NCI-H526 (cell line): ENCODE measurements at places on chromosomes 6 and 20.

DNA sequence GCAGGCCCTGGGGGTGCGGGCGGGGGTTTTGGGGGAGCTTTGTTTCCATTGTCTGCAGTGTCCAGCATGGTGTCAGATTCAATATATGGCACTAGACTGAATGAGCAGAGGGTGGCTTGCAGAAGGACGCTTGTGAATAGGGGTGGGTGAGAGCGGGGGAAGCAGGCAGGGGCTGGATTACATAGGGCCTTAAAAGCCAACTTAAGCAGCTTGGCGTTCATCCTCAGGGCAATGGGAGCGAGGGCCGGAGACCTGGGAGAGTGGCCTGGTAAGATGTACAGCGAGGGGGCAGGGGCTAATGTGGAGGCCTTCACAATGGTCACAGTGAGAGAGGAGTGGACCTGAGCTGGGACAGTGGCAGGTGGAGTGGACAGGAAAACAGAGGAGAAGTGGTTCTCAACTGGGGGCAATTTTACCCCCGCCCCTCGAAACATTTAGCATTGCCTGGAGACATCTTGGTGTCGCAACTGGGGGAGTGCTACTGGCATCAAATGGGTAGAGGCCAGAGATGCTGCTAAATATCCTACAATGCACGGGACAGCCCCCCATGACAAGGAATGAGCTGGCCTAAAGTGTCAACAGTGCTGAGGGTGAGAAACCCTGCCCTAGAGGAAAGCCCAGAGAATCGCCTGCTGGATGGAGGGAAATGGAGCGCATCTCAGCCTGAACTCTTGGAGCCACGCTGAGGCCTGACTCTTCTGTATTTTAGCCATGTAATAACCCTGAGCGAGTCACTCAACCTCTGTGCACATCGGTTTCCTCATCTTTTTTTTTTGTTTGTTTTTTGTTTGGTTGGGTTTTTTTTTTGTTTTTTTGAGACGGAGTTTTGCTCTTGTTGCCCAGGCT is 15.1 kb upstream of the BAK1 start:
- DNase-seq = no peak

DNA sequence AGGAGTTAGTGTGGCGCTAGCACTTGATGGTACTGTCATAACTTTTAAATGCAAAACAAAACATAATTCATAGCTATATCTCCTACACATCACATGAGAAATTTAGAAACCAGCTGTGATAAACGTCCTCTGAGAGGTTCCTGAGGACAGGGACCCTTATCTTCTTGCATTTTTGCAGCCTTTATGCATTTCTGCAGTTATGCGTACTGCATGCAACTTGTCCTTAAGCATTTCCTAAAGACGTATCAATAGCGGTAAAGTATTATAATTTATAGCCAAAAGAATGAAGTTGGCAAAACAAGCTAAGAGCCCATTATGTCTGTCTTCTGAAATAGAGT is 1.7 kb downstream of the NAPB start:
- DNase-seq = no peak

DNA sequence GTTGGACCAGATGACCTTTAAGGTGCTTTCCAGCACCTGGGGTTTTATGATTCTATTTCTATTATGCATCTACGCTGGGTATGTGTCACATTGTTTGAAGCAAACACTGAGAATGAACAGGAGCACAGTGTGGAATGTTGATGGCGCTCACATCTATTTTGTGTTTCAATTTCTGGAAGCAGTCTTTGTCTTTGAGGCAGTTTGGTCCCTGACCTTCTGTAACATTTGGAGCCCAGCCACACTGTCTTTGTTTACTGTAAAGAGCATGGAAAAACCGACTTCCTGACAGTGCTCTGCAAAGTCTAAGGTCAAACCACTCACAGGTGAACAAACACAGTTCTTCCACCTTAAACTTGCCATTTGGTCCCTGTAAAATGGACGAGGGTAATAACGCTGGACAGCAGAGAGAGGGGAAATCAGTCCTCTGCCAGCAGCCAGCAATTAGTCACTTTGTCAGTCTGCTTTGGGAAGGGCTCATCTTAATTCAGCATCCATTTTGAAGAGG is 155.5 kb downstream of the PRL start:
- DNase-seq = no peak

GRCh38 chr6:154239392-154239791 is 117.2 kb downstream of the IPCEF1 start:
- no peak for DNase-seq

DNA sequence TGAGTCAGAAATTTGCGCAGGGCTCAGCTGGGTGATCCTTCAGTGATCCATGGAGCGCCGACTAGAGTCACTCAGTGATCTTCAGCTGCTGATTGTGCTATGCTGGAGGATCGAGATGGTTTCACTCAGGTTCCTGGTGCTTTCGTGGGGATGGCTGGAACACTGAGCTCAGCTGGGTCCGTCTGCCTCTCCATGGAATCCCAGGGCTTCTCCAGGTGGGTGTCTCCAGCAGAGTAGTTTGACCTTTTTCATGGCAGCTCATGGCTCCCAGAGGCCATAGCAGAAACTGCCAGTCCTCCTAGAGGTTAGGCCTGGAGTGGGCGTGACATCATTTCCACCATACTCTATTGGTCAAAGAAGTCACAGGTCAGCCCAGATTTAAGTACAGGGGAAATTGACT is 88.8 kb upstream of the SIRPA start:
- no peak for DNase-seq

DNA sequence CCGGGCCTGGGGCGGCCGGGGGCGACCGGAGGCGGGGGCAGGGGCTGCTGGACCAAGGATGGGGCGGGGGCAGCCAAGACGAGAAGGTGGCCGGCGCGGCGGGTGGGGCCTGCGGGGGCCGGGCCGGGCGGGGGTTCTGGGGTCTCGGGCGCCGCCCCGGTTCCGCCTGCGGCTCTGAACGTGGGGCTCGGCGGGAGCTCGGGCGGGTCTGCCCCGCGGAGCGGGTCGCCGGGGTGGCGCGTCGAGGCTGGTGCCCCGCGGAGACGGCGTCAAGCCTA is 204 bp downstream of the ADRM1 start:
- DNase-seq = no peak

DNA sequence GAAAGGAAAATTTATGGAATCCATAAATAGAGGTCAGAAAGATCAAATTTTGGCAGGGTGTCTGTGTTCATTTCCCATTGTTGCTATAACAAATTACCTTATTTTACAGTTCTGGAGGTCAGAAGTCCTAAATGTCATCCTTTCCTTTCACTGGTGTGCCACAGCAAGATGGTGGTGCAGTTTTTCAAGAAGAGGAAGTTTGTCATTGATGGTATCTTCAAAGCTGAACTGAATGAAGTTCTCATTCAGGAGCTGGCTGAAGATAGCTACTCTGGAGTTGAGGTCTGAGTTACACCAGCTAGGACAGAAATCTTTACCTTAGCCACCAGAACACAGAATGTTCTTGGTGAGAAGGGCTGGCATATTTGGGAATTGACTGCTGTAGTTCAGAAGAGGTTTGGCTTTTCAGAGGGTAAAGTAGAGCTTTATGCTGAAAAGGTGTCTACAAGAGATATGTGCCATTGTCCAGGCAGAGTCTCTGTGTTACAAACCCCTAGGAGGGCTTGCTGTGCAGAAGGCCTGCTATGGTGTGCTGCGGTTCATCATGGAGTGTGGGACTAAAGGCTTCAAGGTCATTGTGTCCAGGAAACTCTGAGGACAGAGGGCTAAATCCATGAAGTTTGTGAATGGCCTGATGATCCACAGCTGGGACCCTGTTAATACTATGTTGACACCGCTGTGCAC is 7.2 kb upstream of the CCNC start:
- no peak for DNase-seq

- DNase-seq = no peak
Observed at GRCh38 chr20:59308493-59309201, 8.2 kb downstream of the EDN3 start.

DNA sequence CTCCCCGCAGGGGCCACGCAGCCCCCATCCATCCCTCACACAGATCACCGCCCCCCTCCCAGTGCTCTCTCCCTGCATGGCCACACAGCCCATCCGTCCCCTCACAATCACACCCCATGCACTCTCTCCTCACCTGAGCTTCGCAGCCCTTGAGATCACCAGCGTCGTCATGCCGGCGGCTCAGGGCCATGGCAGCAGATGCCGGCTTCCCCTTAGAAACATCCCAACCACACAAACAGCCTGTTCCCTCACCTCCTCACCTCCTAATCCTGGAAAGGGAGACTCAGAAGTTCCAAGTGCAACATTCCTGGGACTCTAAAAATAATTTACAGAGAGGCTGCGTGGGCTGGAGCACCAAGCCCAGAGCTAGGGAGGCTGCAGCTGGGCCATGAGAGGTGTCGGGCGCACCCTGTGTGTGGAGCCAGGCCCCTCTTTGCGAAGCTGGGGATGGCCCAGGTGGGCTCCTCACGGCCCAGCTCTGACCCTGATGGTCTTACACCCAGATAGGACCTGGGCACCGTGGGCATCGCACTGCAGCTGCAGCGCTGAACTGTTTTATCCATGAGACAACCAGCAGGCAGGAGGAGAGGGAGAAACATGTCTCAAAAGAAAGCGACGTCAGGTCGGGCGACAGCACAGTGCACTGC is 125.3 kb downstream of the DLL1 start:
- no peak for DNase-seq

GRCh38 chr6:101700655-101701054 is 307.1 kb downstream of the GRIK2 start:
- no peak for DNase-seq
